SHP77 (cell line): ENCODE measurements at places on chromosomes 12 and 14.

- peak; percentile 24 for DNase-seq
These were observed 10.0 kb downstream of the WNT1 start for GRCh38 chr12:48988030-48988649.

DNA sequence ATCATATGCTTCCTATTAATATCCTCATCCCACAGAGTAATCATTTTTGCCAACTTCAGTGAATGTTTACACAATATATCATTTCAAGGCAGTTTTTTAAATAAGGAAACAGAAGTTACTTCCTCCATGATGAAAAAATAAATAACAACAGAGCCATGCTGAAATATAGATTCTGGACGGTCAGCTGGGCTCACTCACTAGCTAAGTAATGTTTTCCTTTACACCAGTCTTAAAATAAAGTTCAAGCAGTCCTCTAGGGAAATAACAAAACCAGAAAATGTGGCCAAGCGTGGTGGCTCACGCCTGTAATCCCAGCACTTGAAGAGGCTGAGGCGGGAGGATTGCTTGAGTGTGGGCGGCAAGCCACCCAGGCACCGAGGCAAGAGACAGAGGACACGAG is 28.7 kb downstream of the AICDA start:
- no peak for DNase-seq

DNA sequence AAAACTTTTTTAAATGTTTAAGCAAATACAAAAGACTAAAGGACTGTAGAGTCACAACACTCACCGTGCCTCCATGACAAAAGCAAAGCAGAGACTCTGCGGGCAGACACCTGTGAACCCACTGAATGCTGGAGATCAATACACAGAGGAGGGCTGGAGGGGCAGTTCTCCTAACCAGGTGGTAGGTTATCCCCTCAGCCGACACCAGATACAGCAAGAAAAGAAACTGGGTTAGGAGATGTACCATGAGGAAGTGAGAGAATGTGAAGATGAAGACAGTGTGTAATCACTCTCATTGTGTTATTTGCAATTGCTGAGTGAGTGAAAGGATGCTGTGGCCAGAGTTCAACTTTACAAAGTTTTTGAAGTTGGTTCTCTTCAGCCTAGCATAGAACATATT is 480.3 kb downstream of the BCL11B start:
- DNase-seq = no peak

DNA sequence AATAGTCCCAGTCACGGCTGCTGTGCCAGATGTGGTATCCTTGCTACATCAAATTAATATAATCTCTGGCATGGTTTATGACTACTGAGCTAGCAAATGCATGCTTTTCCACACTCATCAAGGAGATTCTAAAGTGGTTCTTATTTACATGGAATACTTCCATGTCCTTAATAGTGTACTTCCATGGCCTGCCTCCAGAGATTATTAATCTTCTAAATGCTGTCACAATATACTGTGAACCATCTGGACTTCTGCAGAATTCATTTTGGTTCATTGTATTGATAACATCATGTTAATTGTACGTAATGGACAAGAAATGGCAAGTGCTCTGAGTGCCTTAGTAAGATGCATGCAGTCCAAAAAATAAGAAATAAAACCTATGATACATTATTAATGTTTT is 230.8 kb downstream of the NUAK1 start:
- no peak for DNase-seq

DNA sequence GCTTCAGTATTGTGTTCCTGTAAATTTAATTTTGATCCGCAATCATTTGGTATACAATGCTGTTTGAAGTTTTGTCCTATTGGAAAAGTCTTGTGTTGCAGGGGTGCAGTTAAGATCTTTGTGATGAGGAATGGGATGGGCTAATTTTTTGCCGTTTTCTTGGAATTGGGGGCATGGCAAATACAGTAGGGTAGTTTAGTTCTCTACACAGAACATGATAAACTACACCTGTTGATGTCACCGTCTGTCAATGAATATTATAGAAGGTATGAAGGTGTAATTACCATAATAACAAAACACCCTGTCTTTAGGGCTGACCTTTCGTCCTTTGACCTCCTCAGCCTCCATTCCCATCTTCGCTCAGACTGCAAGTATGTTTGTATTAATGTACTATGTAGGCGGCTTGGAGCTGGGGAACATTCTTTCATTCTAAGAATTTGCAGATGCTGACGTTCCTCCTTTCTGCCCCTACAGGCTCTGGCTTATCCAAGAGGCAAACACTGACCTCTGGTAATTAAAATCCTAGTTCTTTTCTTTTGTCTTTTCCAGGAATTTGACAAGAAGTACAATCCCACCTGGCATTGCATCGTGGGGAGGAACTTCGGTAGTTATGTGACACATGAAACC is 1.7 kb downstream of the DYNLL1 start:
- no peak for DNase-seq

DNA sequence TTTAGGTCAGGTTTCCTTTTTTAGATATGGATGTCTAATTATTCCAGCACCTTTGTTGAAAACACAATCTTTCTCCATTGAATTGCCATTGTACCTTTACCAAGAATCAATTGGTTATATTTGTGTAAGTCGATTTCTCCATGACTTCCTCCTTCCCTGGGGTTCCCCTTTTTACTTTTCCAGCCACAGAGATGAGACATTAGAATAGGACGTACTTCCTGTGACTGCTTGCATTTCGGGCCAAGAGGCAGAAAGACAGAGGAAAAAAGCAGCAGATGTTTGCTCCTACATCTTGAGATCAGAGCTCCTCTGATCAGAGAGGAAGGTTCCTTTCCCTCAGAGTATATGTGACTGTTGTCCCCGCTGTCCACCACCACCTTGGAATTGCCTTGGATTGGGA is 453.7 kb upstream of the RGS6 start:
- DNase-seq = no peak

DNA sequence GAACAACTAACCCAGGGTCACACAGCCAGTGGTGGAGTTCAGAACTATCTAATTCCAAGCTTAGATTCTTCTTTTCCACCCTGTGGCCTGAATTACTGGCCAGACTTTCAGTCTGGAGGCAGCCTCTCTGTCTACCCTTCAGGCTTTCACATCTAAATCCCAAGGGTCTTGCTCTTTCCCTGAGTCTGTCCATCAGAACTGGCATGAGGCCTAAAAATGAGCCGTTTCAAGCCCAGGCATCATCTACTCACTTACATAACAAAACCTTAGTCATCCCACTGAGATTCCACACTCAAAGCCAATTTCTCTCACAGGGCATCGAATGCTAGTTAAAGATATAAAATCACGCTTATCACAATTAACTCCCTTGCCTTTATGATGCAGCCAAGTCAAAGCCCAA is 1.3 kb upstream of the PTGDR start:
- DNase-seq = no peak

DNA sequence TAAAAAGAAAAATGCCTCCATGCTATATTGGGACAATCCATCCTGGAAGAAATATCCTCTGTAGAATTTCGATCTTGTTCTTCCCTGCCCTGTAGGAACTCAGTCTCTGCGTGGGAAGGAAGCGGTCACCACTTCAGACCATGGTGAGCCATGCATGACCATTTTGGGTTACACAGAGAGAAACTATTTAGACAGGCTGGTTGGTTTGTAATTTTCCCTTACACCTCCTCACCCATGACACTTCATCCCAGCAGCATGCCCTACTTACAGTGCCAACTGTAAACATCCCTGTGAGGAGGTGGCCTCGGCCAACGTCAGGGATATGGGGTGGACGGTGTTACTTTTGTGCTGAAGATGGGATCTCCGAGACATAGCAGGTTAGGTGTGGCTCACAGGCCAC is 121.4 kb downstream of the SMOC1 start:
- DNase-seq = no peak
